ENCODE measurements at places on chromosomes 1 and 21.
A peak's percentile ranks its signal among the peaks of the same experiment; 100 is the strongest.

GRCh38 chr1:74791491-74791890 is 58.5 kb downstream of the TYW3 start:
- DNase-seq = no peak

DNA sequence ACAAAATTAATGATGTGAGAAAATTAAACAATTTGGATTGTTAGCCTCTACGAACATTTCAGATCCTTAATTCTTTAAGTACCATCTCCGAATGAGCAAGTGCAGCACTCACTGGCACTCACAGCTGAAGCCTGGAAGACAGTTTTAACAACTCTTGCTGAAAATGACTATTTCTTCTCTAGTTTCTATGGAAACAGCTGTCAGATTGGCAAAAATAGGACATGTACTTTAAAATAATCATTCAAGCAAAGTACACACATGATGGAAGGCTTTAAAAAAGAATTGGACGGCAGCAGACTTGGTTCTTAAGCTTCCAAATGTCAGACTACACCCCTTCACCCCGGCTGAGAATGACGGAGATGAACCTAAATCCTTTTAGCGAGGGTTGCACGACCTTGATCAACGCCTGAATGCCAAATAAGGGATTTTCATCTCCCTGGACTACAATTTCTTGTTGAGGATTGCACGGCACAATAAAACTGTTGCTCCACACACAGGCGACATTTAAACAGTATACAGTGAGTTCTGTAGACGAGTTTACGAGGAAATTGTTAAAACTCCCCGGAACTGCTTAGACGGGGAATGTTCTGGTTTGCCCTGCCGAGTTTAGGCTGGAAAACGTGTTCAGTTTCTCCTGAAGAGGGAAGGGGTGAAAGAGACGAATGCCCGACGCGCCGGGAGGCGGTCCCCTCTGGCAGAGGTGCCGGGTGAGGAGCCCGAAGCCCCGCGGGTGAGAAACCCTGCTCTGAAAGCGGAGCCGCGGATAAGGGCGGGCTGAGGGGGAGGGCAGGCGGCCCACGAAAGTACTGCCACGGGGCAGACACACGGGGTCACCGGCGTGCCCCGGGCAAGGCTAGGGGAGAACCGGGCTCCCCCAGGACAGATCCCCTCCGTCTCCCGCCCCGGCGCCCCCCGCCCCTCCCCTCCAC is 671 bp downstream of the OMA1 start:
- DNase-seq = peak; percentile 76

DNA sequence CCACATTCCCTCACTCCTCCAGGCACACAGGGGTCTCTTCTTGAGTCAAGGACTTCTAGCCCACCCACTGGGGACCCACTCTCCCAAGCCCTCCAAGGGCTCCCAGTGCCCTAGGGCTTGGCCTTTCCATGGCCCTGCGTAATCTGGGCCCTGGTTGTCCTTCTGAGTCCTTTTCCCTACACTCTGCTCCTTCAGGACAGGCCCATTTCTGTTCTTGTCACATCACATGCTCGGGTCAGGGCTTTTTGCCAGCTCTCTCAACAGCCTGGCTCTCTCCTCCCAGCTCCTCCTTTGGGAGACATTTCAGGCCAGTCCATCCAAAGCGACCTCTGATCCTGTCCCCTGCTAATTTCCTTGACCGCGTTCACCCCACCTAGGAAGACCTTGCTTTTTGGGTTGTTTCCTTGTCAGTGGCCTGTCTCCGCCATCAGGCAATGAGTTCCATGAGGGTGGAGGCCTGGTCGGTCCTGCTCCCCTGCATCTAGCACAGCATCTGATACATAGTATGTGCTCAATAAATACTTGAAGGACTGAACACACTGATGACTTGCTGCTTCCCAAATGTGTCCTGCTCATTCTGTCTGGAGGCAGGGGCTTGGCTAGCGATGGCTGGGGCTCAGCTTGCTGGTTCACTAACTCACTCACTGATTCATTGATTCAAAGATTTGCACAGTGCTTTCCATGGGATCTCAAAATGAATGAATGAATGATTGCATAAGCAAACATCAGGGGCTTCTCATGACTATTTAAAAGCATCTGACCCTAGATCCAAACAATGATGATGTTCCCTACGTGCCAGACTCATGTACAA is 44.8 kb downstream of the DHRS3 start:
- DNase-seq = no peak

DNA sequence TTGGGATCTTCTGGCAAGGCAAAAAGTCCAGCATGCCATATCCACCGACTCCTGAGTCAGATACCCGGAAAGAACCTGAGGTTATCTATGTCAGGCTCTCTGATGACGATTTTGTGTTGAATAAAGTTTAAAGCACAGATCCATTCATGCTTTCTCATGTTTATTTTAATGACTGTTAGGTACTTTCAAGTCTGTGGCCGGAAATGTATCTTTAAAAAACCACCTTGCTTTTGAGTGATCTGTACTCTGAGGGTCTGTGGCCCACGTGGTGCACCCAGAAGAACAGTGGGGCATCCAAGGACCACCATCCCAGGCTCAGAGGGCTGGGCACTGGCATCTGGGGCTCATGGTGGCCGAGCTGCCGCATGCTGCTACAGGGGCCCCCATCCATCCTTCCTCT is 30.1 kb upstream of the VASH2 start:
- DNase-seq = no peak

DNA sequence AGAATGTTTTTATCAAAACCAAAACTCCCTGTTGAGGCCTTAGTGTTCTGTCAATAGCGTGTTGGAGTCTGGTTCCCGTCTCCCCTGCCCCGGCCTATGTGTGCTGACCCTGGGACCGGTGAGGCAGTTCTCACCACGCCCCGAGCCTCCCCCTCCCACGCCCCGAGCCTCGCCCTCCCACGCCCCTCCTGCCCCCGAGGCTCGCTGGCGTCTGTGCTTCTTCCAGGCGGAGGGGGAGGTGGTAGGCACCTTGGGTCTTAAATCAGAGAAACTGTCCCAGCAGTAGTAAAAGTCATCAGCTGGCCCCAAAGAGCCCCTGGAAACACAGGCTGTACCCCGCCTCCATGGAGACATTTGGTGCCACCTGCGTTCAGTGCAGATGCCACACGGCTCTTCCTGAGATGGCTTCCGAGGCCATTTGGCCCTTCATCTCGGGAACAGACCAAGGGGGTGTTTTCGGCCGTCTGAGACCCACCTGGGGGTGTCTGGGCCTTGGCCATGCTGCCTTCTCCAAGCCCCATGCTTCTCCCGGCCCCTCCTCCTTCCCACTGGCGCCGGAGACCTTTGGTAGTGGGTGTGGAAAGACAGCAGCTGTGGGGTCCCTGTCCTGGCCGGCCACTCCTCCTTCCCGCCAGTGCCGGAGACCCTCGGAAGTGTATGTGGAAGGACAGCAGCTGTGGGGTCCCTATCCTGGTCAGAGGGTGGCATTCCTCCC is 44.7 kb downstream of the SKI start:
- DNase-seq = no peak

DNA sequence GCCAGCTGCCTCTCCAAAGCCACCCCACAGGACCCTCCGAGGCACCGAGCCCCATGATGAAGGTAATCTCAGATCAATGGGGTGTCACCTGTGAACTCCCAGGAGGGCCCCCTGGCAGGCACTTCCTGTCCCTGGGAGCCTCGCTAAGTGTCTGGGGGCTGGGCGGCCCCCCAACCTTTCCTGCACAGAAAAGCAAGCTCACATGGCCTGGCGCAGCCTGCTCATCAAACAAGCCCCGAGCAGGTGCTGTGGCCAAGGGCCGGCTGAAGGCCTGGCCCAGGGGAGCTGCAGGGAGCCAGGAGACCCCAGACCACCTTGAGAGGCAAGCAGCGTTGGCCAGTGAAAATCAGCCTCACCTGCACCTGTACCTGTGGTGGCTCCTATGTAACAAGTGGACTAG is 2.9 kb downstream of the RIPK4 start:
- no peak for DNase-seq

GRCh38 chr1:22154626-22155025 is 11.7 kb upstream of the WNT4 start:
- DNase-seq = no peak

DNA sequence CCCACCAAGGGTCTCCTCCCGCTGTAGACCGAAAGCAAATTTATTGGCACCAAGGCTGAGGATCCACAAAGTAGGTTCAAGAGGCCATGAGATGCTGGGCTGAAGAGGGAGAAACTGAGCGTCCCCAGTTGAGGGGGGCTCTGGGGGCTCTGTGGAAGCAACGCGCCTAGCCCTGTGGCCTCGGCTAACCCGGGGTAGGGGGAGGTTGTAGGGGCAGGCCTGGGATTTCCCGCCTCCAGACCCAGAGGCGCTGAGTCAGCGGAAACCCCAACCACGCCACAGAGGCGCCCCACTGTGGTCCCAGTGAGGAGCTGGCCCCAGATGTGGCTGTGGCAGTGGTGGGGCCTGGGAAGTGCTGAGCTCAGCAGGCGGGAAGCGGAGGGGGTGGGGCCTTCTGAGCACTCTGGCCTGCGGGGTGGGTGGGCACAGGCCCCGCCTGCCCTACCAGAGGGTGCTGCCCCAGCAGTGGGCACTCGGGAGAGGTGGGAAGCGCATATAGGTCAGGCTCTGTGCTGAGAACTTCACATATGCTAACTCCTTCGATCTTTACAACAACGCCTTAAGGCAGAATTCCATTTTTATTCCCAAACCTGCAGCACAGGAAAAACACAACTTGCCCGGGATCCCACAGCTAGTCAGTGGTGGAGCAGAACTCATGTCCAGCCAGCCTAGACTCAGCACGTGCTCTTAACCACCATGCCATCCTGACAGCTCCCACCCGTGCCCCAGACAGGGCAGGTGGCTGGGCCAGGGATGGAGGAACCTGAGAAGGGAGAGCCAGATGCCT is 1.5 kb upstream of the COL16A1 start:
- DNase-seq = peak; percentile 36

DNA sequence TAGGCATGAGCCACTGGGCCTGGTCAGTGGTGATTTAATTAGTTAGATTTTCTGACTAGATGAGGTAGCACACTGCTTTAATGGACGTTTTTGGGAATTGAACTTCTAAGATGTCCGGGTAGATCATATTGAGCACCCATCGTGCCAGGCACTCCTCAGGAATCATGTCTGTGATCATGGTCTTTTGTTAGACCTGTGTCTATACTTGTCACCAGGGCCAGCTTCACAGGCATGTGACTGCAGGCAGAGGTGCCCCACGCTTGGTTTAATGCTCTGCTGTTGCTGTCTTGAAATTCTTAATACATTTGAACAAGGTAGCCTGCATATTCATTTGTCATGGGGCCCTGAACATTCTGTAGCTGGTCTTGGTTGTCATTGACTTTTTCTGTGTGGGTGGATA is 19.6 kb downstream of the UBE4B start:
- no peak for DNase-seq

GRCh38 chr1:61083013-61083806 is 849 bp downstream of the NFIA start:
- DNase-seq = no peak

GRCh38 chr1:8155528-8156186 is 129.5 kb upstream of the ERRFI1 start:
- no peak for DNase-seq

GRCh38 chr1:29706936-29707335 is 470.6 kb downstream of the PTPRU start:
- no peak for DNase-seq

- DNase-seq = no peak
These were observed 37.8 kb downstream of the DRAM2 start for GRCh38 chr1:111101854-111102642.

- no peak for DNase-seq
These were observed 154.9 kb downstream of the CRB1 start for GRCh38 chr1:197422993-197423392.

- no peak for DNase-seq
These were observed 541.2 kb downstream of the PTPRU start for GRCh38 chr1:29777522-29777921.

DNA sequence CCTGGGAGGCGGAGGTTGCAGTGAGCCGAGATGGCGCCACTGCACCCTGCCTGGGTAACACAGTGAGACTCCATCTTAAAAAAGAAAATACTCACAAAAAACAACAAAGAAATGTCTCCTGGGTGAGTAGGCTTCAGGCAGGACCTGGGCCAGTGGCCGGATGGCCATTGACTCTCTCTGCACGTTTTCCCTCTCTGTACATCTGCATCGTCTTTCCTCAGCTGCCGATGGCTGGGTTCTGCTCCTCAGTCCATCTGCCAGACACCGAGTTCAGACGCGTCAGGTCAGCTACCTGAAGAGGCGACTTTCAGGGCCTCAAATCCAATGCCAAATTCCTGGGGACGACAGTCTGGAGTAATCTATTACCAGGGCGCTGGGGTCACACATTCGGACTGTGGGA is 199.3 kb downstream of the CAMTA1 start:
- no peak for DNase-seq

GRCh38 chr1:230747890-230748800 is 957 bp downstream of the CAPN9 start:
- DNase-seq = no peak

GRCh38 chr21:44800971-44801467 is 601 bp downstream of the UBE2G2 start:
- peak; percentile 45 for DNase-seq

GRCh38 chr21:45617021-45617921 is 26.3 kb upstream of the PCBP3 start:
- DNase-seq = no peak

- no peak for DNase-seq
These were observed 446.8 kb downstream of the NUF2 start for GRCh38 chr1:163768576-163768975.

DNA sequence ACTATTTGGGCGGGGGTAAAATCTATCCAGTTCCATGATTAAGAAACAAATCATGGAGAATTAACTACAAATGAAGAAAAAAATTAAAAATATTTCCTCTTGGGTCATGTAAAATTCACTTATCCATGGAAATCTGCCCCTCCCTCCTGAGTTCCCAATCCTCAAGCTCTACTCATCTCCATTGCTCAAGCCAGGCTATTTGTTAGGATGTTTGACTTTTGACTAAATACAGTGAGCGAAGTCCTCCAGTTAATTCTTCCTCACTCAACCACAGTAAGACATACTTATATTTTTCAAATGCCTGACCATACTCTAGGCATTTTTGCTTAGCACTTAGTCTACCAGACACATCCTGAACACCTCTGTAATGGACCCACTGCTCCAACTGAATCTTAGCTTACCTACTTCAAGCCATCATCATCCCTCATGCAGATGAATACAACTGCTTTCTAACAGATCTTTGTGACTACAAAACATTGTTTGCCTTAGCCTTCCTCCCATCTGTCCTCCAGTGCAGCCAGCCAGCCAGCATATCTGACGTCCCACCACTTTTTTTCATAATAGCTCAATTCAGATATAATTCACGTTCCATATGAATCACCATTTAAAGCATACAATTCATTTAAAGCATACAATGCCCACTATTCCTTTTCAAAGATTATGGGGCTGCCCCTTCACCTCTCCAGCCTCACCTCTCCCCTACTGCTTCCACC is 154.2 kb downstream of the RERE start:
- DNase-seq = no peak
